ENCODE measurements at places on chromosomes 11 and 22. TPM values are rescaled to one million over a fixed set of nuclear protein-coding genes. Genes with fewer than 3 reads are reported as not detected.

The MCHR1 gene
- total RNA-seq = not detected

The MAJIN gene
- not detected for total RNA-seq

DNA sequence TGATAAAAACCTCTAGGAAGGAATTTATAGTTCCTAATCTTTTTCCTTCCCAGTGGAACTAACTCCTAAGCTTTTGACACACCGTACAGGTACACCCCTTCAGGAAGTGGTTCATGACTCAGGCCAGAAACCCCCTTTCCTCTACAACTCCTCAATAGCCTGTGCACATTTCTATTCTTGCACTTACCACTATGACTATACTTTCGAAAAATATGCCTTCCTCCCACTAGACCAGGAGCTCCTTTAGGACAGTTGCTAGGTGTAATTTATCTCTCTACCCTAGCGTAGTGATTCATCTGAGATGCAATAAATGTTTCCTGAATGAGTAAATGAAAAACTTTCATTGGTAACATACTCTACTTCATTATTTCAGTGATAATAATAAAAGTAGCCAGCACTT is 14.5 kb downstream of the MAP6 start:
- H3K4me1 ChIP-seq = peaks cover 15% of the 10 kb centered on the region
- no peaks in the 10 kb centered on the region for H3K36me3 ChIP-seq
- H3K4me3 ChIP-seq = no peak overlapping the region
- 0 out of 2 replicates have a peak overlapping the region, but pooled peaks have one; percentile 44 for H3K27ac ChIP-seq

GRCh38 chr22:45284705-45285262 is at the start of gene UPK3A:
UPK3A (plus strand) TSS chr22:45284949; CDS start chr22:45285014, 65 bp downstream.
- H3K27ac ChIP-seq = no peak within 1 kb of the TSS
- no peak for DNase-seq
- no peaks in the 10 kb centered on the region for H3K36me3 ChIP-seq
- peaks cover 14% of the 10 kb centered on the region for H3K4me1 ChIP-seq

DNA sequence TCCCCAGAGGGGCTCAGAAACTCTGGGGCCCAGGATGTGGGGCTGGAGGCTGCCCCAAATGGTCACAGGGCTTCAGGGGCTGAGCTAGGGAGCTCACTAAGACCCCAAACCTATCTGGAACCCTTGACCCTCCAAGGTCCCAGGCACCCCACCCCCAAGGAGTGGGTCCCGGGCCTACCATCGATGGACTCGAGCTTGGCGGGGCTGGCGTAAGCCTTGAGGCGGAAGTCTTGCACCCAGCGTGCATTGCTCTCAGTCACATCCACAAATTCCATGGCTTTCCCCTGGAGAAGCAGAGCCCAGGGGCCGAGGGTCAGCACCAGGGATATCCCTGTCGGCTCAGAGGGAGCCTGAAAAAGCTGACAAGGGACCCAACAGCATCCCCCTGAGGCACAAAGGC is 3.5 kb downstream of the GATD1 start:
- H3K4me3 ChIP-seq = no peak overlapping the region
- no peak overlapping the region for H3K27ac ChIP-seq
- peaks cover 13% of the 10 kb centered on the region for H3K4me1 ChIP-seq
- H3K27me3 ChIP-seq = no peaks in the 10 kb centered on the region

DNA sequence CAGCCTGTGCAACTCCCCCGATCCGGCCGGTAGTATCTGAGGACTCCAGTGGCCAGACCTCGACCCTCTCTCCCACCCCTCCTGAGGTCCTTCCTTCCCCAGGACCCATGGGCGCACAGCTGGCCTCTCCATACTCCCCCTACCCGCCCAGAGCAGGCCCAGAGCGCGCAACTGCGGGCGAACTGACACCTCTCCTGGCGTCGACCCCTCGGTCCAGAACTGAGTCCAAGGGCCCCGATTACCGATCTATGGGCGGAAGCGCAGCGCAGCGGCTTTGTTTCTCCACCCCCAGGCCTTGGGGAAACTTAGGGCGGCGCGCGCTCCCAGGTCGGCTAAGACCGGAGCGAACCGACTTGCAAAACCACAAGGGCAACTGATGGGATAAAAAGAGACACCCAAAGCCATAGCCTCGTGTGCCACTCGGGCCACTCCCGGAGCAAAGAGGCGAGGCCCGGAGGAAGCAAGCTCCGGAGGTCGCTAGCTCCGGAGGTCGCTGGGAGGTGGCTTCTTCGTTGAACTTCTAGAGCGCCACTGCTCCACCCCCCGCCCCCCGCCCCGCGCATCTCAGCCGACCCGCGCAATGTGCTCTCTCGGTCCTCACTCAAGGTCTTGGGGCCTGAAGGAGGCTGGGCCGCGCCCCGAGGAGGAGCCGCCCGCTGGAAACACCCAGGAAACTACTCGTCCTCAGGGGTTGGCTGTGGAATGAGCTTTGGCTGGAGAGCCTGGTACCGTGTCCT is 9.8 kb upstream of the ALX4 start:
- no peak overlapping the region for H3K27ac ChIP-seq
- no peaks in the 10 kb centered on the region for H3K36me3 ChIP-seq
- no peak overlapping the region for H3K4me3 ChIP-seq
- peaks cover 49% of the 10 kb centered on the region for H3K27me3 ChIP-seq
- no peak for DNase-seq

DNA sequence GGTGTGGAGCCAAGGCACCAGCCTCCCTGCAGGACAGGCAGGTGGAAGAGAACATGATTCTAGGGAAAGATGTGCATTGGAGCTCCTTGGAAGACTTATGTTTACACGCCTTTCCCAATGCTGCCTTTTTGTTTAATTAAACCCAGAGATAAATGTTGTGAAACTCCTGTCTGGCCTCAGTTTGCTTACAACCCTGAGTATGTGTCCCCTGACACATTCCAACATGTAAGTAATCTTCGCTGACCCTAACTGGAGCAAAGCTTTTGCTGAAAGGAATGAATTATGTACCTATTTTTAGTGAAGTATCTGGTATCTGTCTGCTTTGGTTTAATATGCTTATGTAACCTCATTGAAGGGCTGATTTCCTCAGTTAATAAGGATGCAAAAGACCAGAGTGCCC is 56.7 kb downstream of the APIP start:
- no peaks in the 10 kb centered on the region for H3K36me3 ChIP-seq
- no peak for DNase-seq
- H3K4me1 ChIP-seq = no peaks in the 10 kb centered on the region
- no peak overlapping the region for H3K27ac ChIP-seq
- no peaks in the 10 kb centered on the region for H3K27me3 ChIP-seq
- H3K4me3 ChIP-seq = no peak overlapping the region

- no peak overlapping the region for H3K4me3 ChIP-seq
- H3K4me1 ChIP-seq = no peaks in the 10 kb centered on the region
- no peak overlapping the region for H3K27ac ChIP-seq
- no peaks in the 10 kb centered on the region for H3K27me3 ChIP-seq
Measured at GRCh38 chr11:75632962-75633361, 35.9 kb downstream of the MAP6 start.

- H3K4me3 ChIP-seq = no peak overlapping the region
- no peaks in the 10 kb centered on the region for H3K27me3 ChIP-seq
- H3K27ac ChIP-seq = no peak overlapping the region
- H3K36me3 ChIP-seq = peaks cover 36% of the 10 kb centered on the region
- H3K4me1 ChIP-seq = peaks cover 9% of the 10 kb centered on the region
- DNase-seq = peak; percentile 35
Measured at GRCh38 chr11:117226388-117227385, 5.2 kb downstream of the PCSK7 start.

GRCh38 chr11:134332189-134332631 is 422 bp downstream of the GLB1L2 start:
- DNase-seq = no peak
- no peaks in the 10 kb centered on the region for H3K27me3 ChIP-seq
- no peaks in the 10 kb centered on the region for H3K4me1 ChIP-seq
- H3K4me3 ChIP-seq = no peak overlapping the region
- H3K36me3 ChIP-seq = no peaks in the 10 kb centered on the region

GRCh38 chr22:39959640-39960447 is at the start of gene TMA7B:
TMA7B (plus strand) TSS chr22:39960397; CDS start chr22:39964375, 3,978 bp downstream.
- peaks cover 50% of the 10 kb centered on the region for H3K4me1 ChIP-seq
- H3K27ac ChIP-seq = no peak within 1 kb of the TSS
- H3K4me3 ChIP-seq = peak within 1 kb of the TSS; percentile 33
- H3K36me3 ChIP-seq = peaks cover 35% of the 10 kb centered on the region
- H3K27me3 ChIP-seq = no peaks in the 10 kb centered on the region
- no peak for DNase-seq

- H3K4me1 ChIP-seq = peaks cover 34% of the 10 kb centered on the region
- no peak overlapping the region for H3K4me3 ChIP-seq
- no peaks in the 10 kb centered on the region for H3K27me3 ChIP-seq
- no peaks in the 10 kb centered on the region for H3K36me3 ChIP-seq
- no peak for DNase-seq
Measured at GRCh38 chr11:78327945-78328344, 89.7 kb downstream of the GAB2 start.

DNA sequence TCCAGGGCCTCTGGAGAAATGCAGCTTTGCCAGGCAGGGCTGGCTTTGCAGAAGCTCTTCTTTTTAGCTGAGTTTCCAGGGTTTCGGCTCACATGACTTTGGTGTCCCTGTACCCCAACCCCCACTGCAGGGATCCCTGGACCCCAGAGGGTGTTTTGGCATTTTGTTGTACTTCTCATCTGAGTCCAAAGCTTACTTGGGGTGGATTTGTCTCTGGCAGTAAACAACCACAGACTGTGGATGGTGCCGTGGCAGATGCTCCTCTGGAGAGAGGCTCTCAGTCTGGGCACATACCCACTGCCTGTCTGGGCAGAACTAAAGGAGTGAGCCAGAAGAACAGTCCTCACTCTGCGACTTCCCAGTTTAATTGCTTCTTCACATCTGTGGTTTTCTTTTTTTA is 49.6 kb downstream of the COMMD9 start:
- no peaks in the 10 kb centered on the region for H3K27me3 ChIP-seq
- no peak for DNase-seq
- no peak overlapping the region for H3K27ac ChIP-seq
- H3K4me1 ChIP-seq = no peaks in the 10 kb centered on the region
- H3K4me3 ChIP-seq = no peak overlapping the region
- H3K36me3 ChIP-seq = no peaks in the 10 kb centered on the region

- no peak overlapping the region for H3K4me3 ChIP-seq
- no peaks in the 10 kb centered on the region for H3K4me1 ChIP-seq
- H3K27me3 ChIP-seq = no peaks in the 10 kb centered on the region
- H3K27ac ChIP-seq = no peak overlapping the region
- peaks cover 51% of the 10 kb centered on the region for H3K36me3 ChIP-seq
Measured at GRCh38 chr22:41526830-41527799, 17.2 kb downstream of the POLR3H start.

- H3K4me1 ChIP-seq = no peaks in the 10 kb centered on the region
- no peak for DNase-seq
- no peak overlapping the region for H3K27ac ChIP-seq
- H3K36me3 ChIP-seq = no peaks in the 10 kb centered on the region
Measured at GRCh38 chr11:35247428-35247827, 108.5 kb downstream of the CD44 start.

DNA sequence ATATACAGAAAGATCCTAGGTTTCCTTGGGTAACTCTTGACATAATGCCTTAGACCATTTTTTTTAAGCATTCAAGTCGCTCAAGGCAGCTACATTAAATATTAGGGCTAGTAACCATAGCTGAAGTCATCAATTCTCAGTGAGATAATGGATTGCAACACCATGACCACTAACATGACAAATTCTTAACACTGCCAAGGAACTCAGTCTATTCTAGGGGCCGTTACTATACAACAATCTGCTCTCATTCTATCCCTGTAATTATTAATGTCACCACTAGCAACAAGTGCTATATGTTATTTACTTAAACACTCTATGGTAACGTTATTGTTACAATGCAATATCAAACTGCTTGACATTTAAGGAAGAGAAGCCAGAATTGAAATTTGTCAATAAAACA is 3.2 kb upstream of the STK33 start:
- H3K27ac ChIP-seq = no peak overlapping the region
- no peaks in the 10 kb centered on the region for H3K27me3 ChIP-seq
- no peaks in the 10 kb centered on the region for H3K36me3 ChIP-seq
- peaks cover 3% of the 10 kb centered on the region for H3K4me1 ChIP-seq
- H3K4me3 ChIP-seq = no peak overlapping the region
- no peak for DNase-seq

- H3K4me1 ChIP-seq = no peaks in the 10 kb centered on the region
- H3K4me3 ChIP-seq = no peak overlapping the region
- H3K27me3 ChIP-seq = no peaks in the 10 kb centered on the region
Measured at GRCh38 chr11:8928981-8929615, 3.6 kb downstream of the C11orf16 start.

DNA sequence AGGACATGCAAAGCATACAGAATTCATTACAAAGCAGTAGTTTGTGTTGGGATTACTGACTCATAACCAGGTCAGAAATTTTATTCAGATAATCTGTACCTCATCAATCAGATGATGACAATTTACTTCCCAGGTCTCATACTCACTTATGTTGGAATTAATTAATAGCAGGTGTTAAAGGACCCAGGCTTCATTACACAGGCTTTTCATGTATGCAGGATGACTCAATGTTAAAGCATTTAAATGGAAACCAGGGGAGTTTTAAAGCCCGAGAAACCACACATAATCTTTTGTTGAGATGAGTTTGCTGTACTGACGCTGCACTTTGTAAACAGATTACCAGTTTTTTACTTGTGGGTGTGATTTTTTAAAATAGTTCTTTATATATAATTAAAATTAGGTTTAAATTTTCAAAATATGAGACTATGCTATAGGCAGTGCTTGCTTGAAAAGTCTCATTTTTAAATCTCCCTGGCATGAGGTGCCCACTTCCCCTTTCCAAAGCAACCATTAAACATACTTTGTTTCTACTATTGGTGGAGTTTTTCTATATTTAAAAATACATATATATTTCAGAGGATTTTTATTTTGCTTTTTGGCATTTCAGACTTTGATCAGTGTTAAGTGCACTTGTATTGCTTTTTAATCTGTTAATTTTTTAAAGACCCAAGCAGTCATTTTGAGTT is 41.0 kb downstream of the CEP57 start:
- H3K4me3 ChIP-seq = no peak overlapping the region
- H3K36me3 ChIP-seq = no peaks in the 10 kb centered on the region
- no peaks in the 10 kb centered on the region for H3K4me1 ChIP-seq
- H3K27me3 ChIP-seq = no peaks in the 10 kb centered on the region
- no peak for DNase-seq
- H3K27ac ChIP-seq = no peak overlapping the region

All from GM12878 (cell line).